Stimulated activated CD8-positive, alpha-beta memory T cell treated with anti-CD3 and anti-CD28 coated beads, Interleukin-12 subunit alpha, Interleukin-12 subunit beta, amount 100 ng/mL, for 4 hours (primary cell): ENCODE measurements at places on chromosomes 4 and X.

DNA sequence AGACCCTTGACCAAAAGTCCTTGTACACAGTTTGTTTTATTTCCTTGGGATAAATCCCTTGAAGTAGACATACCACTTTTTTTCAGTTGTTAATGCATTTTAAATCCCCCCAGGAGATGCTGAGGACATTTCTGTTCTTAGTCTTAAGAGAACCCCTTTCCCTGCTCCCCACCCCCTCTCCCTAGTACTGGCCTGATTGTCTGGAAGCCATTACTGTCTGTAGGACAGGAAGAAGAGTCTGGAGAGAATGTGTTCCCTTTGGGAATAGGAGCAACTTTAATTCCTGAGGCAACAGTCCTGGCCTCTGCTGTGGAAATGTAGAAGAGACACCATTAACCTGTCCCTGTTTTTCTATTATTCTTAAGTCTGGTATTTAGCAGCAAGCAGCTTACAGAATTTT, 52.3 kb upstream of the TMEM131L start:
- DNase-seq, result no peak

DNA sequence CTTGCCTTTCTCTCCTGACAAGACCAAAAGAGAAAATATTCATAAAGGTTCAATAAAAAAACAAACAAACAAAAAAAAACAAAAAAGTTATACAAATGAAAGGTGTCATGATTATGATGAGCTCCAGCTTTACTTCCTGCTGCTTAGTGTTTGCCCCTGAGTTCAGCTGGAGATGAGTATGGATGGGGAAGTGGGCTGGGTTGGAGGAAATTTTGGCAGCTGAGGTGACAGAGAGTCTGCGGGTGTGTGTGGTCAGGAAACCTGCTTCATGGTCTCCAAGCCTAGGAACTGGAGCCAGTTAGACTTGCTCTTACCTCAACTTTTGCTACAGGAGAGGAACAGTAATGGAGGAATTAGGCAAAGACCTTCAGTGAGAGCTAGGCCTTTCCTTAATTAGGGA, 4.3 kb upstream of the CYSLTR1 start:
- DNase-seq, result no peak

GRCh38 chr4:163344147-163345125, 744 bp downstream of the NPY5R start:
- DNase-seq, result no peak

- DNase-seq, result no peak
Observed at GRCh38 chrX:151084454-151084853, 91.9 kb upstream of the GPR50 start.

GRCh38 chr4:117162976-117163375, 77.6 kb upstream of the TRAM1L1 start:
- no peak for DNase-seq

DNA sequence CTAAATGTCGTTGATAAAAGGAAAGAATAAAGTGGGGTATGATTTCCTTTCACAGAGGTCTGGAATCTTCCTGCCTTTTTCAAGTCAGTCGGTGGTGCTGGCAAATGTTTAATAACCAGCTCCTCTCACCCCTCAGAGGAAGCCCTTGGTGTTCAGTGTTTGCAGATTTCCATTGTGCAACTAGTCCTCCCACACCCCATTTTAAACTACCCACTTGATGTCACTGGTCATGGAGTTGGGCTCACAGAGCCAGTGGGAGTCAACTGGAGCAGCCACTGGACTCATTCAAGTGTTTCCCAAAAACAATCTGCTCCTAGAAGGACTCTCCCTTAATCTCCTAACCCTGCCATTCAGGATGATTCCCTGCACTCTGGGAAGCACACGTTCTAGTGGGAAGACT, 149.2 kb downstream of the PTTG2 start:
- DNase-seq, result no peak

GRCh38 chr4:181538431-181538830, 704.8 kb upstream of the TENM3 start:
- no peak for DNase-seq

DNA sequence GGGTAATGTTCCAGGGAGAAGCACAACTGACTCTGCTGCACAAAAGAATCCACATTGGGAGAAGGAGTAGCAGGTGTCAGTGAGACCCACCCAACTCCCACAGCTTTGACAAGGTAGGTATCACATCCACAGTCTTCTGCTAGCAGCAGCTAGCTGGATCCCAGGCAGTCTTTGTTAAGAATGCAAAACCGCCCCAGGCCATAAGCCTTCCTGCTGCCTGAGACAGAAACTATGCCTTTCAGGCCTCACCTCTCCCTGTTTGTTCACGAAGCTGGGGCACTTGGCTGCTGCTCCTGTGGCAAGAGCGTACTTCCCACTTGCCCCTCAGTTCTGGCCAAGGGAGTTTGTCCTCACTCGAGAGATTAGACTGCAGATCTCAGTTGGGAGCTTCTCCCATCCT, 21.4 kb downstream of the RRAGB start:
- DNase-seq, result no peak

GRCh38 chrX:124256216-124256615, 76.2 kb upstream of the TEX13D start:
- no peak for DNase-seq

GRCh38 chrX:136168929-136169735, 21.8 kb downstream of the FHL1 start:
- no peak for DNase-seq

DNA sequence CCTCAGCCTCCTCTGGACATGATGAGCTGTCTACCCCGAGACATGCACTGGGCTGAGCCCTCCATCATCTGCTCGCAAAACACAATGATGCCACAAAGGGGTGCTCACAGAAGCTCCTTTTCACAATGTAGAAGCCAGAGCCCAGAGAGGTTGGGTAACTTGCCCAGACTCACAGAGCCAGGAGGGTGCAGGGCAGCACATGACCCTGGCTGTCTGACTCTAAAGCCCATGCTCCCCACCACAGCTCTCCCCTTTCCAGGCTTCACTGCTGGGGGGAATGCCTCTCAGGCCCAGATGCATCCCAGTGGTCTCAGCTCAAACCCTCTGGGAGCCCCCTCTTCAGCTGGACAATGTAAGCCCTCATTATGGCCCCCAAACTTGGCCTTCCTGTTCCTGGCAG, 98.4 kb upstream of the AFAP1 start:
- DNase-seq, result no peak

GRCh38 chr4:169791527-169792156, 33.9 kb upstream of the HPF1 start:
- DNase-seq, result no peak

GRCh38 chr4:24433515-24434214, 150.7 kb downstream of the DHX15 start:
- no peak for DNase-seq

DNA sequence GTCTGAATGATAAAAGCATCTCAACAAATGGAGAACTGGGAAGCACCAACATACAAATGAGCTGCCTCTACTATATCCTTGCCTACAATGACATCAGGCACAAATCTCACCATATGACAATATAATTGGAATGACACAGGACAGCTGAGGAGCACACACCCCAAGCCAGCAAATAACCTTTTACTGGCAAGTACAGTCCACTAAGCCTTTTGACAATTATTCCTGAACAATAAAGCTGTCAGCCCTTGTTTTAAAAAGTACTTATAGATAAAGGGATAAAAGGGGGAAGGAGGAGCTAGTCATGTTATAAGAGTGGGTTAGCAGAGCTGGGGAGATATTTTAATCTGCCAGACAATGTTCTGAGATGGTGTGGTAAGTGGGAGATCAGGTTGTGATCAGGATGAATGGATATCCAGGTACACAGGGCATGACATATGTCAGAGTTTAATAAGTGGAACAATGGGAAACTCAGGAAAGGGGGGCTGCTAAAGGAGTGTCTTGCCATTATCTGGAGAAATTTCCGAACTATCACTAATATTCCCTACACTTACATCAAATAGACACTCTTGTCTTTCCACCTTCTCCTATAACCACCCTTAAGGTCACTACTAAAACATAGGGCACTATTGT, 127.6 kb downstream of the GPC3 start:
- DNase-seq, result no peak

- DNase-seq, result no peak
Observed at GRCh38 chr4:13441506-13441905, 42.6 kb downstream of the RAB28 start.

DNA sequence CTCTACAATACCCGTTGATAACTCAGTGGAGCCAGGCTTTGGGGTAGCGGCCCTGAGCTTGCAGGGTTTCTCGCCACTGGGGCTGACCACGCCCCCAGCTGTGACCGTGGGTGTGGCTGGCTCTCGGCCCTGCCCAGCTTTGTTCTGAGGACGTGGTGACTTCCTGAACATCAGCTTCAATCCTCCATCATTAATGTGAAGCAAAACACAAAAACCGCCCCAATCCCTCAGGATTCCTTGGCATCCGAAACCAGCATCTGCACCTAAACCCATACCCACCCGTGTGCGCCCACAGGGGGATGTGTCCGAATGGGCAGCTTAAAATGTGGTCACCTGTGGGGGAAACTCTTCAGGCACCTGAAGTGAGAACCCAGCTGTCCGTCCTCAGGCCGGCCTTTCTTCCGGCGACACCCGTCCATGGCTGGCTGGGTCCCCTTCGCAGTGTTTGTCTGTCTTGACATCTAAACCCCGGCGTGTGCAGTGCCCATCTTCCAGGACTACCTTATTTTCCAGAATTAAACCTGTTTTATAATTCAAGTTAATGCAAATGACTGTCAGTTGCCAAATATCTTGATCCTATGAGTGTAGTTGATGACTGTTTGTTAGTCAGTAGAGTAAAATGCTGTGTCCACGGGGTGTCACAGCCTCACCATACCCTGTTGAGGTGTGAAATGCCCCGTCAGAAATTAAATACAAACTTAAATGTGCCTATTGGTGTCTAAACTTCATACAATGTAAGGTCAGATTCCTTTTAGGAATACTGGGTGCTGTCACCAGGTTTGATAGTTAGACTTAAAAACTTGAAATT, 27.3 kb downstream of the NELFA start:
- no peak for DNase-seq

GRCh38 chrX:72030431-72030830, 101.3 kb downstream of the RTL5 start:
- DNase-seq, result no peak

- no peak for DNase-seq
Observed at GRCh38 chrX:133645256-133645655, 230.0 kb upstream of the GPC4 start.
